ENCODE measurements at places on chromosomes 16 and 17. TPM values are rescaled to one million over a fixed set of nuclear protein-coding genes. Genes with fewer than 3 reads are reported as not detected.

- peak; percentile 64 for DNase-seq
Observed at GRCh38 chr17:81723651-81724209, 11.6 kb downstream of the SLC25A10 start.

- DNase-seq, result peak; percentile 34
Observed at GRCh38 chr17:15945527-15946191, 729 bp downstream of the ADORA2B start.

DNA sequence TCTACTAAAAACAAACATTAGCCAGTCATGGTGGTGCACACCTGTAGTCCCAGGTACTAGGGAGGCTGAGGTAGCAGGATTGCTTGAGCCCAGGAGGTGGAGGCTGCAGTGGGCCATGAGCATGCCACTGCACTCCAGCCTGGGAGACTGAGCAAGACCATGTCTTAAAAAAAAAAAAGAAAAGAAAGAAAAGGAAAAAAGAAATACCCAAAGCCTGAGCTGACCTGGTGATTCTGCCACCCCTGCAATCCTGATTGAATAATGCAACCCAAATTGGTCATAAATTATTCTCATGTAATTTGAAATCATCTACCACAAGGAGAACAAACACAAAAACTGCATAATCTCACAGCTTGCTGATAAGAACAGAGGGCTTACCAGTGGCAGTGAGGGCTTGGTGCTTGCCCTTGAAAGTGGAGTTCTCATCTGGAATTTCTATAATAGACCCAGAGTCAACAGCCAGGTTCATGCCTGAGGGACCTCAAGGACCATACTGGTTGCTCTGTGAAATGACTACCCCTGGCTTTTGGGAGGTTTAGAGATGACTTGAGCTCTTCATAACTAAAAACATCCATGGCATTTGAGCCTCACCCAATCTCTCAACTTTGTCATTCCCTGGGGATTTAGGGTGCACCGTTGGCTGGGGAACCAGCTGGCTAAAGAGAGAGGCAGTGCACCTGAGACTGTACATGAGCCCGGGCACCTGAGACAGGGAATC lies 35.4 kb upstream of the TMC5 start:
- DNase-seq, result no peak

The CHST6 gene
- 0.16 TPM for total RNA-seq

GRCh38 chr17:81173762-81174155 lies 7.7 kb upstream of the AATK start:
- no peak for DNase-seq

The DHRS7C gene
- total RNA-seq, result not detected

- DNase-seq, result no peak
Observed at GRCh38 chr17:39887078-39887477, 19.1 kb downstream of the ZPBP2 start.

DNA sequence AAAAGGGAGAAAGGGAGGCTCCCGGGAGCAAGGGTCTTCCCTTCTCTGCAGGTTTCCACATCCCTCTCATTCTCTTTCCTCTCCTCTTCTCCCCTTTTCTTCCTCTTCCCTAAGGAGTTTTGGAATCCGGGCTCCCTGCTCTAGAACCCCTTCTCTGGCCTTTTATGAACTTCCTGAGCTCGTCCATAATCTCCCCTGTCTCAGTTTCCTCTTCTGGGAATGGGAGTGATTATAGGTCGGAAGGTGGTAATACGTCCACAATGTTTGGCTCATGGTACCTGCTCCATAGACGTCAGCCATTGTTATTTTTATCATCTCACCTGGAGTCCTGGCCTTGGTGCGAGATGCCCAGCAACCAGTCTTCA lies 467 bp upstream of the EMP2 start:
- DNase-seq, result no peak

DNA sequence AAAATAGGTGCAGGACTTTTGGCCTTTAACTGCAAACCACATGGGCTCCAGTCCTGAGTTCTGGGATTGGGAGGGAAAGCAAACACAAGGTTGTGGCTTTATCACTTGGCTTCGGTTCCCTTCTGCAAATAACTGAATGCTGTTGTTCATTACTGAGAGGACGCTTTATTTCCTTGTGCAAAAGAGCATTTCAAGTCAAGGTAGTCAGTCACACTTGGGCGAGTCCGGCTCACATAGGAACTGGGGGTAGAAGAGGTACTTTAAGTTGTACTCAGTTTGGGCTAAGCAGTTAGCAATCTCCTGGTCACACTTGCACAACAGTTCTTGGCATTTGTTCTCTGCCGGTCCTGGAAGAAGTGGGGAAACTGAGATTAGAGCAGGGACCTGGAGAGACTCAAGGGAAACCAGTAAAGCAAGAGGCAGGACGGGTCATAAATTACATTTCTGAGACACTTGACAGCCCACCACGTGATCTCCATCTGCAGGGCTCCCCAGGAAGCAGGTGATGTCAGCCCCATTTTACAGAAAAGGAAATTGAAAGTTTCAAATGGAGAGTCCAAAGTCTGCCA lies 21.6 kb downstream of the PLA2G10 start:
- DNase-seq, result no peak

The VAT1L gene
- total RNA-seq, result 1.1 TPM

DNA sequence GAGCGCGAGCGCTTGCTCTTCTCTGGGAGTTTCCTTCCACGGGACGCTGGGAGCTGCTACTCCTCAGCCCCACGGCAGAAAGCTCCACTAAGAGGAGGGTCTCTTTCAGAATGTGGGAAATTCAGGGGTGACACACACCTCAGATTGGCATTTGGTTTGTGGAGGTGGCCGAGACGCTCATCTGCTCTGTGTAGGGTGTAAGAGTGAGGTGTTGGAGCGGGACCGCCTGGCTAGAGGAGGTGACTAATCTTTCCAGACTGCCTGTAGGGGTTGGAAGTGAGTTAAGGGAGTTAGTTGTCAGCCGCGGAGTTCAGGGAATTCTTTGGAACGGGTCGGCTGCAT lies 735 bp downstream of the PSMD11 start:
- peak; percentile 75 for DNase-seq

- DNase-seq, result peak; percentile 53
Observed at GRCh38 chr17:53765609-53766008, 57.1 kb upstream of the KIF2B start.

GRCh38 chr17:53093391-53093790 lies 729.3 kb upstream of the KIF2B start:
- DNase-seq, result no peak

- DNase-seq, result peak; percentile 94
Observed at GRCh38 chr16:2251296-2252111, at the start of gene ECI1. Gene ECI1, minus strand, starts transcription at chr16:2251587. Its CDS starts 21 bp downstream, at chr16:2251566.

DNA sequence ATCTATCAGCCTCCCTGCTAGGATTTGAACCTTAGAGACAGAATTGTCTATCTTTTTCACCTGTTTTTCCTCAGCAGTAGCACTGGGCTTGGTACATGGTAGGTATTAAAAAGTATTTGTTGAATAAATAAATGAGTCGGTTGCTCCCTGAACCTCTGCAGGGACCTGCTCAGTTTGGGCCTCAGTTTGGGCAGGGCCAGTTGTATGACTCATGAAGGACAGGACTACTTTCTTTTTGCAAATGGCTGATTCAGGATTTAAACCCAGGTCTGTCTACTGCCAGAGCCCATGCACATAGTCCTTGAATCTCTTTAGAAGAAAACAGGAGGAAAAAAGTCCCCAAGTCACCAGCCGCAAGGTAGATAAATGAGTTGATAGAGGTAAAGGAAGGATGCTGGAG lies 3.1 kb downstream of the MMP2 start:
- DNase-seq, result peak; percentile 54

GRCh38 chr16:84332975-84333684 lies 35.2 kb upstream of the ATP2C2 start:
- DNase-seq, result peak; percentile 33

Data from MCF 10A (cell line).